HAP-1 (cell line): ENCODE measurements at places on chromosomes 1 and 21.

DNA sequence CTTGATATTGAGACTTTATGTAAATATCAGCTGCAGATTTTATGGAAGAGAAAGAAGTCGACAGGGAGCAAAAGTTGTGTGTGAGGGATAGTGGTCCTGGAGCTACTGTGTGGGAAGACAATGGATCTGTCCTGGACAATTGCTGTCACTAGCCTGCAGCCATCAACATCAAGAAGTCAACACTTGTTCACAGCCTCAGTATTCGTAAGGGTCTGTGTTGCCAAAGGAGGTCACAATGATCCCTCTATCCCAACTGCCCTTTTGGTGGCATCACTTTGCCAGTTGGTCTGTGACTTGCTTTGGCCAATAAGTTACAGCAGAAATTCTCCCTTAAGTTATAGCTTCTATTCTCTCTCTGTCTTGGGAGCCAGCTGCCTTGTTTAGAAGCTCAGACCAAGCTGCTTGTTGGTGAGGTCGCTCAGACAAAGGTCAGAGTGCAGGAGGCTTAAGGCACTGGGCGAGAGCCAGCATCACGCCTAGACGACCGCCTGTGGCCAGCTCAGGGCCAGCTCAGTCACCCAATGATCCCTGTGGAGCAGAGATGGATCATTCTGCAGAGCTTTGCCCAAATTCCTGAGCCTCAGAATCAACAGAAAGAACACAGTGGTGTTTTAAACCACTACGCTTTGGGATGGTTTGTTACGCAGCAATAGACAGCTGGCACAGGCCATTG is 134.9 kb downstream of the RHOU start:
- DNase-seq: no peak

- no peak for DNase-seq
Observed at GRCh38 chr21:20373031-20373430, 625.2 kb upstream of the NCAM2 start.

GRCh38 chr1:183137782-183138181 is 48.3 kb upstream of the LAMC2 start:
- no peak for DNase-seq

DNA sequence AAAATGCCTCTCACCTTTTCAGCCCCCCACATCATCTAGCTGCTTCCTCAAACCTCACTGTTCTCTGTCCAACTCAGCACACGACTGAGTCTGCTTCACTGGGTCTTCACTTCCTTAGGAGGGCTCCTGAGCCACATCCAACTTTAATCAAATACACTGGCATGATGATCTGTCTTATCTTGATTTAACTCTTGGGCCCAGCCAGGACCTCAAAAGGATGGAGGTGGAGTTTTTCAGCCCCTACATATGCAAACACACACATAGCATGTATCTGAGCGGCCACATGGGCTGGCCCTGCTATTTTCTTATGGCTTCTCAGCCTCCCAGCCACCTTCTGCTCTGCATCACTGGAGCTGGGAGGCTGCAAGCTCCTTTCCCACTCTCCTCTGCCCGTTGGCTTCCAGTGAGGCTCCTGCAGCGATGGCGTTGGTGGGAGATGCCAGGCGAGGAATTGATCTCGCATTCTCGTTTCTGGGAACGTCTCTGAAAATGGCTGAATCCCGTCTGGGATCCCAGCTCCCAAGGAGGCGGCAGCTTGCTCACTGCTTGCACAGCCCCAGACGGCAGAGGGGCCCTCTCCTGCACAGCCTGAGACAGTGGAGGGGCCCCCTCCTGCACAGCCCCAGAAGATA is 1.8 kb upstream of the PRXL2B start:
- no peak for DNase-seq

- DNase-seq: no peak
Observed at GRCh38 chr21:15051644-15052458, 12.9 kb downstream of the NRIP1 start.

DNA sequence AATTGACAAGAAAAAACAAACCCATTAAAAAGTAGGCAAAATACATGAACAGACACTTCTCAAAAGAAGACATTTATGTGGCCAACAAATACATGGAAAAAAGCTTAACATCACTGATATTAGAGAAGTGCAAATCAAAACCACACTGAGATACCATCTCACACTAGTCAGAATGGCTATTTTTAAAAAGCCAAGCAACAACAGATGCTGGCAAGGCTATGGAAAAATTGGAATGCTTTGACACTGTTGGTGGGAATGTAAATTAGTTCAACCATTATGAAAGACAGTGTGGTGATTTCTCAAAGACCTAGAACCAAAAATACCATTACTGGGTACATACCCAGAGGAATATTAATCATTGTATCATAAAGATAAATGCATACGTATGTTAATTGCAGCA is 641.1 kb upstream of the B3GALT2 start:
- no peak for DNase-seq

DNA sequence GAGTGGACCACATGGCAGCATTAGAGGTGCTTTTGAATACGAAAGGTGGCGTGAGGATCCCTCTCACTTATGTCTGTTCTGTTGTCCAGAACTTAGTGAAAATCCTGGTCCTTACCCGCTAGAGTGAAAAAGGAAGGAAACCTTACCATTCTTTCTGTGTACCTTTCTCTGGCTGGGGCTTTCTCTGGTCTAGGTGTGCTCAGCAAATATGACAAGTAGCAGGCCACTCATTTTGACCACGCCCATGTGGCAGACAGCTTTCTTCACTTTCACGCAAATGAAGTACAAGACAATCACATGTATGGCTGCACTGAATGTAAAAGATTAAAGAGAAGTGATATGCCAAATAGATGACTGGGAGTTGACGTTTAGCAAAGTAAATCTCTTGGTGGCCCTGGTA is 131.9 kb downstream of the FGGY start:
- no peak for DNase-seq

DNA sequence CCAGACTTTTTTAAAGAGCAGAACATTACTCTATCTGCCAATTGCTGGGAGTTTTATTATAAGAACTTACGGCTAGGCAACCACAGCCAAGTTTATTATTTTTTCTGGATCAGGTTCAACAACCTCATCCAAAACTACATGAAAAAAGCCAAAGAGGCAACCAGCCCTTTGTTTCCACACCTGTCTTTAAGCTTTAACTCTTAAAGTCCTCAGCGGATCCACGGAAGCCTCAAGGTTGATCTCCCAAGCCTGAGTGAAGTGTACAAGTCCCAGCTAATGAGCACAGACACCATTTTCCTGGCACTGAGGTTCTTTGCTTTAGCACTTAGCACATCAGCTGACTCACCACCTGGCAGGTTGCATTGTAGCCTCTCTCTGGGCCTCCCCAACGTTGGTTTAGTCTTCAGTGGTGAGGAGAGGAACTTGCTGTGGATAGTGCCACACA is 143.1 kb downstream of the TGFBR3 start:
- DNase-seq: no peak

- no peak for DNase-seq
Observed at GRCh38 chr1:114345930-114346479, 165.0 kb downstream of the TRIM33 start.

DNA sequence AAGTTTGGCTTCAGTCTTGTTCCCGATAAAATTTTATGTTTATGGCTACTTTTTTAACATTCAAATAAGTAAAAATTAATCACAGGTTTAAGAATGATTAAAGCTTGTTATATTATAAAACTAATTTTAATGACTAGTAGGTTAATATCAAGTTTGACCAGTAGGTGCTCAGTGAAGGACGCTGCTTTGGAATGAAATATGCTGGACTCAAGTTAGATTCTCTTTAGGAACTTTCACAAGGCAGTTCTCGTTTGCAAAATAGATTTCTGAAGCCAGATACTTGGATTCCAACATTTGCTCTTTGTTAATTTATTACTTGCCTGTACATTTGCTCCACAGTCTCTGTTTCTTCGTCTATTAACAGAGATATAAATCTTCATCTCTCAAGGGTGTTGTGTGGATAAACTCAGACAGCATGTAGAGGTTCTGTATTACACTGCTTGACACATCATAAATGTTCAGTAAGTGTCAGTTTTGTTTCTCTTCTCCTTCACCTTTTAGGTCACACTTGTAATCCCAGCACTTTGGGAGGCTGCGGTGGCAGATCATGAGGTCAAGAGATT is 432.8 kb upstream of the CHRM3 start:
- no peak for DNase-seq

GRCh38 chr1:77639557-77640069 is 42.8 kb downstream of the ZZZ3 start:
- no peak for DNase-seq

DNA sequence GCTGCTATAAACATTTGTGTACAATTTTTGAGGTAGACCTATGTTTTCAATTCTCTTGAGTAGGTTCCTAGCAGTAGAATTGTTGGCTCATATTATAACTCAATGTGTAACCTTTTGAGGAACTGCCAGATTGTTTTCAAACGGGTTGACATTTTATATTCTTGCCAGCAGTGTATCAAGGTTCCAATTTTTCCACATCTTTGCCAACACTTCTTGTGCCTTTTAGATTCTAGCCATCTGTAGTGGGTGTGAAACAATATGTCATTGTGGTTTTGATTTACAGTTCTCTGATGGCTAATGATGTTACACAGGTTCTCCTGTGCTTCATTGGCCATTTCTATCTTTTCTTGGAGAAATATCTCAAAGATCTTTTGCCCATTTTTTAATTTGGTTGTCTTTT is 36.4 kb downstream of the MAP3K7CL start:
- DNase-seq: no peak

DNA sequence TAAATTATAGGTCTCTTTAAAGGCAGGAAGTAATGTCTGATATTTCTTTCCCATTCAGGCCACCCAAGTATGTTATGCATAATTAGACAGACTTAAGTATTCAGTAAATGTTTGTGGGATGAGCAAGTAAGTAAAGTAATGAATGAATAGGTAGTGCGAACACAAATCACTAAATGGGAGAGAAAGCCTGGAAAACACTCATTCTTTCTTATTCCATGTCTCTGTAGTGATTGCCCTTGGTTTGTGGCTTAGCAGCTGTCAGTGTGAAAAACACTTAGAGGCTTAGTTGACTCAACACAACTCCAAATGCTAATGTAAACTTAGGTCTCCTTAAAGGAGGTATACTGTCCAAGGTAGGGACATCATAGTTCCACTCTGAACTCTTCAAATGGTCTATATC is 182.5 kb downstream of the ZC3H11B start:
- no peak for DNase-seq

DNA sequence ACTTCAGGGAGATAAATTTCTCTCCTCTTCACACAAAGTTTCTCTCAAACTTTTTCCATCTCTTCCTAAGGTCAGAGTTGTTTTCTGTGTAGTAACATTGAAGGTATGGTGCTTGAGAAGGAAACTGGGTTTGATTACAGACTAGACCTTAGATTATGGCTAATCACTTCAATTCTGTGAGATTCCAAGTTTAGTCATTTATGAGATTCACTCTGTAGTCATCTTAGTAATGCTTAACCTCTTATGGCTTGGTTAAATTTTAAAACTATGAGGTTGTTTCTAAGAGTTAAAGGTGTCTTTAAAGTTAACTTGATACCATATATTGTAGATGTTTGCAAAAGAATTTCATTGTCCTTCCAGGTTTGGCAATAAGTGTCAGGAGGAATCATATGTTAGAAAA is 1092.2 kb downstream of the KCNT2 start:
- DNase-seq: no peak

GRCh38 chr1:217363319-217363718 is 267.6 kb downstream of the GPATCH2 start:
- no peak for DNase-seq

DNA sequence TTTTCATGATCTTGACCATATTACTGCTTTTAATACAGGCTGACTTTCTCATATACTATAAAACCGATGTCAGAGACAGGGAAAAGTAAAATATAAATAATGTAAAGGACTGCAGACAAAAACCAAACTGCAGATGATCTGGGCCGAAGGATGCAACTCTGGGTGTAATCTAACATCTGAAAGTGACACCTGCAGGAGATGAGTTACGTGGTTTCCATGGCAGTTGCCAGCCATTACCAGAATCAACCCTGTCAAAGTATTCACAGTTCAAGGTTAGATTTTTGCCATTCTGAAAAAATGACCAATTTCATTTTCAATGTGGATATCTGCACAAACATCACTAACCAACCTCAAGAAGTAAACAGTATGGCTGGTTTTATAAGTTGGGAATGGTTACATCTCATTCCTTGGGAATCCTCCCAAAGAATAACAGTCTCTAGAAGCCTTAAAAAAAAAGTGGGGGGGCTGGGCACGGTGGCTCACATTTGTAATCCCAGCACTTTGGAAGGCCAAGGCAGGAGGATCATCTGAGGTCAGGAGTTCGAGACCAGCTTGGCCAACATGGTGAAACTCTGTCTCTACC is 27.7 kb downstream of the DNAJC11 start:
- no peak for DNase-seq

DNA sequence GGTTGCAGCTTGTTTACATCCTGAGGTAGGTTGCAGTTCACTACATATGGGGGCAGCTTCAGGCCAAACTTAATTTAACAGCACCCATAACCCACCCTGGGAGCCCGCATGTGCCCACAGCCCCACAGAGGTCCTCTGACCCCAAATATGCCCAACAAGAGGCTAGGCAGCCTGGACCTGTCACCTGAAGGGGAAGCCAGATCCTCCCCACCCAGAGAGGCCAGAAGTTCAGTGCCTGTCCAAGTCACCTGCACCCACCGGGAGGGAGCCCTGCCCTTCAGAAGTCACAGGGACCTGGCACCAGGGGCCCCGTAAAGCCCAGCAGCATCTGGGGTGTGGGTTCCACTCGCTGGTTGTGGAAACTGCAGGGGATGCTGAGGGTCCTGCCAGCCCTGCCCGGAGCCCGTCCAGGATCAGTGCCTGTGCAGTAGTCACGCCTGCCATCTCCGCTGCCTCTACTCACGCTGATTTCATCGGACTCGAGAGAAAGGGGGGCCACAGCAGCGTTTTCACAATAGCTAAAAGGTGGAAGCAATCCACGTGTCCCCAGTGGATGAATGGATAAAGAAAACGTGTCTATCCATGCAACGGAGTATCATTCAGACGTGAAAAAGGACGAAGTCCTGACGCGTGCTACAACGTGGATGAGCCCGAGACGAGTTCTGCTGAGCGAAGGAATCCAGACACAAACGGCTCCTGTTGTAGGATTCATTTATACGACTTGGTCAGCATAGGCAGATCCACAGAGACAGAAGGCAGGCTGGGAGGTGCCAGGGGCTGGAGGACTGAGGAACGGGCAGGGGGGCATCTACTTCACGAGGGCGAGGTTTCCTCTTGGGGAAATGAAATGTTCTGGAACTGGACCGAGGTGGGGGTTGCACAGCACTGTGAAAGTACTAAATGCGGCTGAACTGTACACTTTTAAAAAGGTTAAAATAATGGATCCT is 33.9 kb upstream of the COL6A2 start:
- no peak for DNase-seq

DNA sequence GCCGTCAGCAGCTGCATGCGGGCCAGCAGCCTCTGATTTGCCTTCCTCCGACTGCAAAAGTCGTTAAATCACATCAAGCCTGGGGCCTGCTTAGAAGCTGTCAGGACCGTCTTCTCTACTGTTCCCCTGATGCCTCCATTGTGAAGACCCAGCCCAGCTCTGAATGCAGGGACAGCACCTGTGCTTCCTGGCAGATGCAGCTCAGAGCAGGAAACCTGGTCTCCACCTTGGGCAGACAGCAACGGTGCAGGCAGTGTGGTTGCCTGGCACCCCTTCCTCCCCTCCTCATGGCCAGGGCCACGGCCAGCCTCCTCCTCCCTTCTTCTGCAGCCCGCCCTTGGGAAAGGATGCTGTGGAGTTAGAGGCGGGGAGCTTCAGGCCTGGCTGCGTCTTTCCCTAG is 92.3 kb upstream of the COL6A1 start:
- DNase-seq: no peak
